ENCODE measurements at places on chromosomes 6 and 20. TPM values are rescaled to one million over a fixed set of nuclear protein-coding genes. Genes with fewer than 3 reads are reported as not detected.

KIF6 gene
- total RNA-seq: 2.9 TPM

DNA sequence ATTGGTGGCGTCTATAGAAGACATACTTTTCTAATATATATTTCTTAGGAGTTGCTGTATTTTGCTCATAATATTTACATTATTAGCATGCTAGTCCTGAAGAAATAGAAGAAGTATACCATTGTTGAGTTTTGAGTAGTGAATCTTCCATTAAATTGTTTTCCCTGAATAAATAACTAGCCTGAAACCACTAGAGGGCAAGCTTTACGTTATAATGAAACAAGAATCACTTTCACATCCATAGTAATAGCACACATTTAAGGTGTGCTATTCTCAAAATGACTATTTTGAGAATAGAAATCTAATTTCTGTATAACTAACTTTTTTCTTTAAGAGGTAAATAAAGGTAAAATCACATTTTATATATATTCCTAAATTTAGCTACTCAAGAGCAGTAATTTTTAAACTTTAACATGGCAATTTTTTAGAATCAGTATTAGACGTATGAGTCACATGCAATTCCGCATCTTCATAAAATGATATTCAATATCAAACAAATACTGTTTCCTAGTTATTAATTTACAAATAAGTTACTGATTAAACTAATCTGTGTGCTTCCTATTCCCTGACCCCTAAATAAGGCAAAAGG lies 213.2 kb upstream of the MANEA start:
- DNase-seq: no peak

GRCh38 chr6:106684011-106684410 lies 54.6 kb downstream of the QRSL1 start:
- DNase-seq: no peak

DNA sequence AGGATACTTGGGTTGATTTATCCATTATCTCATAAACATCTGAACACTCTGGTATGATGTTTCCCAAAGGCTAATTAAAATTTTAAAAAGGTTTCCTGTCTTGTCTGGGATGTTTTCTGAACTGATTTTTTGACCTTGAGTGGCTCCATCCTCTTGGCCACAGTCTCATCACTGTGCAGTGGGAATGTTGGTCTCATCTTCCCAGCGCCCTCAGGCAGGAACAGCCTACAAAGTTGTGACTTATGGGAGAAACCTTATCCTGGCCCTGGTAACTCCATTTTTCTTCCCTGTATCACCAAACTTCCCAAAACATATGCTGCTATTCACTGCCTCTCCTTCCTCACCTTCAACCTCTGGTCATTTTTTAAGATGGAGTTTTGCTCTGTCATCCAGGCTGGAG lies 6.8 kb upstream of the BPIFA3 start:
- no peak for DNase-seq

DNA sequence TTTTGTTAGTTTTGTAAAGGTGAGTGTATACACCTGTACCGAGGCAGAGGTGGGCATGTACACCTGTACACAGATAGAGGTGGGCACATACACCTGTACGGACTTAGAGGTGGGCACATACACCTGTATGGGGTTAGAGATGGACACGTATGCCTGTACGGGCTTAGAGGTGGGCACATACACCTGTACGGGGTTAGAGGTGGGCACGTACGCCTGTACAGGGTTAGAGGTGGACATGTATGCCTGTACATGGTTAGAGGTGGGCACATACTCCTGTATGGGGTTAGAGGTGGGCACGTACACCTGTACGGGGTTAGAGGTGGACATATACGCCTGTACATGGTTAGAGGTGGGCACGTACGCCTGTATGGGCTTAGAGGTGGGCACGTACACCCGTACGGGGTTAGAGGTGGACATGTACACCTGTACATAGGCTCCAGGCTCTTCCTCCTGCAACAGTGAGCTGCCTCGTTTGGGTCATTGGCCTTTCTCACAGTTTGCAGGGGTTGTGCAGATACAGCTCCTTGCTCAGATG lies 63.7 kb downstream of the PHACTR3 start:
- DNase-seq: no peak

MAP3K7 gene
- 38.8 TPM for total RNA-seq

DNA sequence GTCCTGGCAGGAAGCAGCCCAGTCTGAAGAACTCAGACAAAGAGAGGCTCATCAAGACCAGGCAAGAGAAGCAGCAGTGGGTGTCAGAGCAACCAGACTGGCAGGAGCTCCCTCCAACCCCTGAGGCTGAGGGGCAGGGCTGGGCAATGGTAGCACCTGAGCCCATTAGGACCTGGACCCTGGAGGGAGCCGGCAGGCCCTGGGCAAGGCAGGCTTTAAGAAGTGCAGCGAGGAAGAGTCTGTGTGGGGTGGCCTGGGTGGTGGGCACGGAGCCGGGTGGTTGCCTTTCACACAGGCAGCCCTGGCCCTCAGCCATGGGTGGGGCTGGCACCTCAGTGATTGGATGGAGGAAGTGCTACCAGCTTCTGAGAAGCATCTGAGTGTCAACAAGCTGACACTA lies 33.1 kb upstream of the IRF4 start:
- DNase-seq: no peak

Data from HT1080 (cell line).